ENCODE measurements at places on chromosomes 3 and 15.

DNA sequence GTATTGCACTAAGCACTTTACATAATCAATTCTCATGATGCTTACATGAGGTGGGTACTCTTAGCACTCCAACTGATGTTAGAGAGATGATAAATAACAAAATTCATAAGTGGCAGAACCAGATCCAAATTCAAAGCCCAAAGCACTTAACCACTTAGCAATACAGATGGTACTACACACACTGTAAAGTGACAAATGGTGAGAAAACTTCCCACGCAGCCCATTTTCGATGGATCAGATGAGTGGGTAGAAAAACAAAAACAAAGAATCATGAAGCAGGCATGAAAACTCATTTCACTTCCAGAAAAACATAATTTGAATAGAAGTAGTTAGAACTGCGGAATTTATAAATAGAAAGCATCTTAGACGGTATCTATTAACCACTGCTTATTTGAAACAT, 66.2 kb downstream of the FRMD4B start:
- DNase-seq = no peak

DNA sequence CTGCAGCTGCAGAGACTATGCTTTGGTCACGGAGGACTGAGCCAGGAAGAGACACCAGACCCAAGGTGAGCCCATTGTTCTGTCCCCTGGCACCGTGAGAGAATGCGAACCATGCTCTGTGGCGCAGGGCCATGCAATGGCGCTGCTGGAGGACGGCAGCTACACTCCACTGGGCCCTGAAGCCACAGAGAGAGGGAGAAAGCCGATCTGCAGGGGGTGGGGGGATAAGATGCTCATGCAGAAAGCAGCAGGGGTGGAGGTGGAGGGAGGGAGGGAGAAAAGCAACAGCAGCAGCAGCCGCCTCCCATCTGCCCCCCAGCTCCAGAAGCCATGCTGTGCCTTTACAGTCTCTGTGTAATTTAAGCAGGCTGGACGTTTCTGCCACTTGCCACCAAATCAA, 5.3 kb downstream of the BDH1 start:
- DNase-seq = no peak

- DNase-seq = no peak
These were observed 74.6 kb upstream of the BNC1 start for GRCh38 chr15:83358972-83359564.

- no peak for DNase-seq
These were observed 14.5 kb downstream of the EFCAB12 start for GRCh38 chr3:129413687-129414506.

GRCh38 chr3:122681284-122681973, 790 bp downstream of the PARP14 start:
- no peak for DNase-seq

DNA sequence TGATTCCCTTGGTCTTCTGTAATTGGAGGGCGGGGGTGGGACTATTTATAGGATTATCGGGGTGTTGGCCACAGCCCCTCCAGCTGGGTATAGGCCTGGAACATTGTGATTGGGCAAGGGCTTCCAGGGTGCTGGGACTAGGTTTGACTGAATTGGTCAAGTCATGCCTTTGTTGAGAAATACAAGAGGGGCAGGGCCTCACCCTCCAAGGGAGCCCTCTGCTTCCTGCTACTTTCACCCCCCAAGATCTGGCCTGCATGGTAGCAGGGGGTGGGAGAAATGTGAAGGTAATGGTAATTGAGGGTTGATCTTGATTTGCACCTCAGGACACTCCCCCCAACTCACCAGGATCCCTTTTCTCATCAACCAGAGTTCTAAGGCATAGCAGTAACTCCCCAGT, 25.2 kb downstream of the TRIM71 start:
- DNase-seq = no peak

DNA sequence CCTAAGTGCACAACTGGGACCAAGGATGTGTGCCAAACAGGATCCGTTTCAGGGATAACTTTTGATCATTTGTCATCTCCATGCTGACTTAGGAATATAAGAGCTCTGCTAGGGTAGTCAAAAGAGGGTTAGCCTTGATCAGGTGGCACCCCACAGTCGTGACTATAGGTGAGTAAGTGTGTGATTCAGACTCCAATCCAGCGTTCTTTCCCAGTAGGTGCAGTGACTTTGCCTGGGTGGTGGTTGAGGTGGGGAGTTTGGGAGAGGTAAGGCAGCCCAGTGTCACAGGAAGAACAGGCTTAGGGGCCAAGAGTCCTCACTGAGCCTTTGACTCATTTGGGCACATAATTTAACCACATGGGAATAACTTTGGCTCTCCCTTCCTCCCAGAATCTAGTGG, 51.0 kb downstream of the CHDH start:
- no peak for DNase-seq

GRCh38 chr15:48466820-48467219, 135.6 kb downstream of the DUT start:
- no peak for DNase-seq

DNA sequence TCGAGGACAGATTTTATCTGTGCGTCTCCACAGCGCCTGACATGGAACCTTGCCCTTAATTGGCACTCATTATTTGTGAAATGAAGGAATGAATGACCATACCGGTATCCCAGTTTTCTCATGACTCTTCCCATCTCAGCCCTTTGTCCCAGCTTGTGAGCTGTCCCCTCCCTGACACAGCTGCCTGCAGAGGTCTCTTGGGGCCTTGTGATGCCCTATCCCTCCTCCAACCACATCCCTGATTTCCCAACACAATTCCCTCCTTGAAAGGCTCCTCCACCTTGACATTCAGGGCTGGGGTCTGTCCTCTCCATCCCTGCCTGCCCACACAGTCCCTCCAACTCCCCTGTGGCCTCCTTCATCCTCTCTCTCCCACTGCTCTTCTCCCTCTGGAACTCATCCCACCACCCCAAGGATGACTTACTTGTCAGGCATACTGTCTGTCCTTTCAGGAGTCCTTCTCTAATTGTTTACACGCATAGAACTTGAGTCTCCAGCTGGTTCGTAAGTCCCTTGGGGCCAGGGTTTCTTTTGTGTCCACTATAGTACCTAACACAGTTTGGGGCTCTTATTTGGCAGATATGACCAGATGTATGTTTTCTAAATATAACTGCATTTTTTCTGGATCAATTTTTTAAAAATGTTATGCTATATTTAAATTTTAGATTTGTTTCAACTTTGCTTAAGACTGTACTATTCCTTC, 35.6 kb upstream of the FILIP1L start:
- DNase-seq = no peak
